ENCODE measurements at places on chromosomes 13 and 19.

DNA sequence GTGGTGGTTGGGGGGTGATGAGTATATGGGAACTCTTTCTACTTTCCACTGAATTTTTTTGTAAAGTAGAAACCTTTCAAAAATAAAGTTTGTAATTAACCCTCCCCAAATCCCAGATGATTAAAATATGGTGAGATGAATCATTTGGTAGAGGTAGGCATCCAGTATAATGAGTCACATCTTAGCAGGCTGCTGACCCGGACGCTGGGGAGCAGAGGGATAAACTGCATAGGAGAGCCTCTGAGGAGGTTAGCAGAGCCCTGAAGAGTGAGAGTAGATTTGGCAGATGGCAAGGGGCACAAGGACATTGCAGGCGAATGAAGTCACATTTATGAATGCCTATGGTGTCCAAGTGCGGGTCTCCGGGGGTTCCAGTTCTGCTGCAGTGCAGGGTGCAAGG lies 293.8 kb downstream of the FGF9 start:
- no peak for DNase-seq

DNA sequence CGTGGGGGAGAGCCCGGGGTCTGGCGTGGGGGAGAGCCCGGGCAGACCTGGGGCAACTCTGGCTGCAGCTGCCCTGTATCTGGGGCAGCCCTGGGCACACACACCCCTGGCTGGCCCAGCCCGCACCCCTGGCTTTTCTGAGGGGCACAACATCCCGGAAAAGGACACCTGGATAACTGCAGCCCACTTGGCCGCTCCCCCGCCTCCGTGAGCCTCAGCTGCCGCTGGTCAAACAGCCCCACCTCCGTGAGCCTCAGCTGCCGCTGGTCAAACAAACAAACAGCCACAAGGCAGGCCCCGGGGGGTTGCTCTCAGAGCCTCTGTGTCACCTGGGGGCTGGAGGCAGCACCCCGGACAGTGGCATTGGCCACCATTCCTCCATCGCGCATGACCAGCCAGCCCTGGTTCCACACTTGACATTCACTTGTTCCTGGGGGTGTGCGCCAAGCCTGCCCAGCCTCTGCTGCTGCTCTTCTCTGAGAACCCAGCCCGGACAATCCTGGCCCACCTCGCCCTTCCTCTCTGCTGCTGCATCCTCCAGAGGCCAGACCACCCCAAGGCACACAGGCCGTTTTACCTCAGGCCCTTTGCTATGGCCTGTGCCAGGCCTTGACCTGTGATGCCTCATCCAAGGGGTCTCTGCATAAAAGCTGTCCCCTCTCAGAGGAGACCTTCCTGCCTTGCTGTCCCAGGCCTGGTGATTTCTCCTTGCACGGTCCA lies 19.9 kb downstream of the CEBPG start:
- DNase-seq: no peak

- DNase-seq: no peak
Measured at GRCh38 chr13:26340807-26341206, 86.9 kb downstream of the CDK8 start.

DNA sequence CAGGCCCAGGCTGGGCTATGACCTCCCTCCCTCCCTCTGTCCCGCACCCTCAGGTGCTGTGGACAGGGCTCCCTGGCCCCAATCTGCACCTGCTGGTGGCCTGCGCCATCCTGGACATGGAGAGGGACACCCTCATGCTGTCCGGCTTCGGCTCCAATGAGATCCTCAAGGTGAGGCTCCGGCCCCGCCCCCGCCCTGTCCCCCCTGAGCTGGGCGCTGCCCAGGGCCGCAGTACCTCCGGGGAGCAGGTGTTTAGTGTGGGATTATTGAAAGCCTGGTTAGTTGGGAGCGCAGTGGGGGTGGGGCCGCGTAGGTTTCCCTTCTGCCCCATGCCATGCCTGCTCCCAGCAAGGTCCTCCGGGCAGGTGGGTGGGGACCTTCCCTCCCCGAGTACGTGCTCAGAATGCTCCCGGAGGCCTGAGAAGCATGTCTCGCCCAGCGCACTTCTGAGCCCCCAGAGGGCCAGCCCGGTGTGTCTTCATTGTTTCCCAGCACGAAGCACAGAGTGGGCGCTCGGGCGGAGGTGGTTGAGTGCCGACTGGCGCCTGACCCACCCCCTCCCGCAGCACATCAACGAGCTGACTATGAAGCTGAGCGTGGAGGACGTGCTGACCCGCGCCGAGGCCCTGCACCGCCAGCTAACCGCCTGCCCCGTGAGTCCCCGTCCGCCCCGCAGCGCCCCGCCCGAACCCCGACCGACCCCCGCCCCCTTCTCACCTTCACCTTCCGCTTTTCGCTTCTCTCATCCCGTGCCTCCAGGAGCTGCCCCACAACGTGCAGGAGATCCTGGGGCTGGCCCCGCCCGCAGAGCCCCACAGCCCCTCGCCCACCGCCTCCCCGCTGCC lies 8.8 kb downstream of the IL4I1 start:
- DNase-seq: no peak

DNA sequence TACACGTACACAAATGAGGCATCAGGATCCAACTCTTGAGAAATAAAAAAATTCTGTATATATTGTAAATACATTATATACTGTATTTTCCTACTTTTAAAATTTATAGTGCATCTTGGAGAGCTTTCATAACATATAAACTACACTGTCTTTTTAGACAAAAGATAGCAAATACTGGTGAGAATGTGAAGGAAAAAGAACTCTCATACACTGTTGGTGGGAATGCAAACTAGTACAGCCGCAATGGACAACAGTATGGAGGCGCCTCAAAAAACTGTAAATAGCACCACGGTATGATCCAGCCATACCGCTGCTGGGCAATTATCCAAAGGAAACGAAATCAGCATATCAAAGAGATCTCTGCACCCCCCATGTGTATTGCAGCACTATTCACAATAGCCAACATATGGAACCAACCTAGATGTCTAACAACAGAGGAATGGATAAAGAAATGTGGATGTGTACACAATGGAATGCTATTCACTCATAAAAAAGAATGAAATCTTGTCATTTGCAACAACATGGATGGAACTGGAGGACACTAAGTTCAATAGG lies 292.4 kb downstream of the EFNB2 start:
- DNase-seq: no peak

- DNase-seq: no peak
Measured at GRCh38 chr13:33018886-33019285, 2.7 kb downstream of the KL start.

- peak; percentile 96 for DNase-seq
Measured at GRCh38 chr19:46713781-46714443, 3.0 kb downstream of the PRKD2 start.

DNA sequence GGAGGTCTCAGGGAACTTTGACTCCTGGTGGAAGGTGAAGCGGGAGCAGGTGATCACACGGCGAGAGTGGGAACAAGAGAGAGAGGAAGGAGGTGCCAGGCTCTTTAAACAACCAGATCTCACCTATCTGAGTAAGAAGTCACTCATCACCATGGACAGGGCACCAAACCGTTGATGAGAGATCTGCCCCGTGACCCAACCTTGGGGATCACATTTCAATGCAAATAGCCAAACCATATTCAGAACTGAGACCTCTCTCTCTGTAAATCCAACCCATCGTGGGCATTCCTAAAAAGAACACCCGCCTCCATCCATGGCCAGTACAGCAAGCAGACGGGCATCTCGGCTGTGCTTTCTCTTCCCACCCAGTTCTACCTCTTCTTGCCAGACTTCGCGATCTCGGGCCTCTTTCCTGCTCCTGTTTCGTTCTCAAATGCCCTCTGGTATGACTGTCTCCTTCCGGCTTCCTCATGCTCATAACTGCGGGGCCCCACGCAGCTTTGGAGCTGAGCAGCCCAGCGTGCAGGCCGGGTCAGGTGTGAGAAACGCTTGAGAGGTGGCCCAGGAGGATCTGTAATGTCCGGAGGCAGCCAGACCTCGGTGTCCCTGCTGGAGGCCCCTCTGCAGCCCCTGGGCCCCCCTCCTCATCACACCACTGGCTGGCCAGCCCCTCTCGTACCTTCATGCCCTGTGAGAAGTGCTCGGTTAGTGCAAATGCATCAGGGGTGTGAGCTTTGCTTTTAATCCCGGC lies 97.0 kb upstream of the GPR183 start:
- peak; percentile 32 for DNase-seq

DNA sequence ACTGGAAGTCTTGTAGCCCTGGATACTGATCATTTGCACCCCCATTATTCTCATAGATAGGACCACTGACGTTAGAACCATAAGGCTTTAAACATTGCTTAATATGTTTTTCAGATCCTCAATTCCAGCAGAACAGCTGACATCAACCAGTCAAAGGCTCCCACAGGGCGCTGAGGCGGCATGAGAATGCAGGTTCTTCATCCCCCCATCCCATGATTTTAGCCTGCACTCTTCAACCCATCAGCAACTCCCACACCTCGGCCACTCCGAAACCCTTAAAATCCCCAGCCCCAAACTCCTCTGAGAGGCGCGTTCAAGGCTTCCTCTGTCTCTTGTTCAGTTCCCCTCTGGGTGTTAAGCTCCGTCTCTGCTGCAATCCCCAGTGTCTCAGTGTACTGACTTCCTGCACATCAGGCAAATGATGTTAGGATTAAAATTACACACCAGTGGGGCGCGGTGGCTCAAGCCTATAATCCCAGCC lies 24.3 kb upstream of the LAMP1 start:
- no peak for DNase-seq

DNA sequence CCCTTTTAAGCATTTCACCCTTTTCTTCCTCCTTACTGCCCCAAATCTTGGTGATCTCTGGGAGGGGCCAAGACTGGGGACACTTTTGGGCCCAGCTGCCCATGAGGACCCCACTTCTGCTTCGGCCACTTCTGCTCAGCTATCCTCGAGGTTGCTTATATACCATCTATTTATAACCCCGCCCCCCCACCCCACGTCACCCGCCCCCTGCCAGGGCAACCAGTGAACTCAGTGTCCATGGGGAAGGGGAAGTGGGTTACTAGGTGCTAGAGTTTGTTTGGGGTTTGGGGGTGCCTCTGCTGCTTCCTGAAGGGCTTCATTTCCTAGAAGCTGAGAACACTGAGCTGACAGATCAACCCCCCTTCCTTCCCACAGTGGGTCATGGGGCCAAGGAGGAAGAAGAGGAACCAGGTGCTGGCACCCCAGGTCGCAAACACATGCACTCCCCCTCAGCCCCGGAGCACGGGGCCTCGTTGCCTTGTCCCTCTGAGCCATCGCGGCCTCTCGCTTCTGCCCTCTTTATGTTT lies 6.1 kb upstream of the ADGRE5 start:
- no peak for DNase-seq

GRCh38 chr13:113106711-113107351 lies 1.2 kb downstream of the F7 start:
- DNase-seq: no peak

DNA sequence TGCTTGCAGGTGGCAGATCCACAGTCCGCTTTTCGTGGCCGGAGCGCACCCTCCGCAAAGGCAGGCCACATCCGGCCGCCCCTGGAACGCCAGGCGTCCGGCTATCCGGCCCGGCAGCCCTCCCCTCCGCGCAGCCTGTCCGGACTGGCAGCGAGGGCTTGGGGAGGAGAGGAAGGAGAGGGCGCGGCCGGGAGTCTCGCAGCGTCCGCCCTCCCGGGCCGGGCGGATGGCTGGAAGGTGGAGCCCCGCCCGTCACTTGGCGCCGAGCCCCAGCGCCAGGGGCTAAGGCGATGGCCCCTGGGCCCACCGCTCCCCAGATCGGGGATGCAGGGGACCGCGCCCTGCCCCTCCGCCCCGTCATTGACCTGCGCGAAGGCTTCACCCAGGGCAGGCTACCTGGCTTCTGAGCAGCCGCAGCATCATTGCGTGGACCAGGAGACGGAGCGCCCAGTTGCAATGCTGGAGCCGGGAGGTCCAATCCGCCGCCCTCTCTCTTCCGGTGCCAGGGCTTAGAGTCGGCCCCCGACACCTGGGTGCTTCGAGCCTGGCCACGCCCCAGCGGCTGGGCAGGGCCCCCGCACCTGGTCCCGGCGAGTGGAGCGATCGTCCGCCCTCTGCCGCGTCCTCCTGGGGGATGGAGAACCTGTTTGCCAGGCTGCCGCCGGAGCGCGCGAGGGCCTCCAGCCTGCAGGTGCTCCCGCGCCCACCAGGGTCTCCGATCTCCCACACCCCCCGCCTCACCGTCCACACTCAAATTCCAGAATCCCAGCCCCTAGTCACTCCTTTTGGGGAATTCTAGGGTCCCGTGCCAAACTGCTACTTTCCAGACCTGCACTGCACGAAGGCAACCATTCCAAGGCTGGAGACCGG lies at the start of gene FUT1:
Gene FUT1 (minus strand): TSS at position 146 of the 870 bp plus-strand sequence. CDS start 1,360 bp downstream, outside the sequence.
- peak; percentile 91 for DNase-seq

- DNase-seq: peak; percentile 60
Measured at GRCh38 chr19:50933640-50934039, 19.2 kb downstream of the KLK5 start.

- DNase-seq: no peak
Measured at GRCh38 chr19:2132731-2133490, 18.5 kb downstream of the AP3D1 start.

- no peak for DNase-seq
Measured at GRCh38 chr13:75422028-75422427, 59.9 kb downstream of the TBC1D4 start.

GRCh38 chr19:46201454-46202310 lies 27.9 kb upstream of the IGFL1 start:
- DNase-seq: peak; percentile 75
